ENCODE measurements at places on chromosomes 2 and 18.

GRCh38 chr2:226969417-226970080 is 133.7 kb downstream of the RHBDD1 start:
- DNase-seq = peak; percentile 24

DNA sequence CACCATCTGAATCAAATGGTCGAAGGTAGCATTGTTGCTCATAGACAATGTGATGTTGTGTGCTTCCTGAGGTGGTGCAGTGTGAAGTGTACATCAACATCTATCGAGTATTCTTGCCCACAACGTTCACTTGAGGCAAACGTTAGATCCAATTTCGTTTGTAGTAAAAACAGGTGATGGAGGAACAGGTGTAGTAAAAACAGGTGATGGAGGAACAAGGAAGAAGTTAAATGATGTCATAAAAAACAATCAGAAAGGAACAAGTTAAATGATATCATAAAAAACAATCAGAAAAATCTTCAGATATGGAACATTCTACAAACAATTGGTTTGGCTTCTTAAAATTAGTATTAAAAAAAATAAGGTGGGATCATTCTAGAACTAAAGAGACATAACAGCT is 11.3 kb downstream of the WDR7 start:
- DNase-seq = no peak

GRCh38 chr2:42187886-42188285 is 18.7 kb downstream of the EML4 start:
- no peak for DNase-seq

DNA sequence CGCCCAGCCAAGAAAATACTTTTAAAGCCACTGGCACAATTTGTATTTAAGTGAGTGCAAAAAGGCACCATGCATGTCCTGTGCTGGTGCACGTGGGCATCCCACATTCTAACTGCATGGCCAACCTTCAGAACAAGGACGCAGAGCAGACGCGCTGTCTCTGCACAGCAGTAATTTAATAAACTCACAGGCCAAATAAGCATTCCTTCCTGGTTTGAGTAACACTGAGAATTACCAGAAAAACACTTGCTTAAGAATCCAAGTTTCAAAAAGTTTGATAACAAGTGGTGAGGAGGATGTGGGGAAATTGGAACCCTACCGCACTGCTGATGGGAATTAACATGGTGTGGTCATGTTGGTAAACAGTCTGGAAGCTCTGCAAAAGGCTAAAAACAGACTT is 38.7 kb downstream of the RPL31 start:
- DNase-seq = no peak

GRCh38 chr18:46412916-46413315 is 244.1 kb downstream of the LOXHD1 start:
- DNase-seq = no peak

- DNase-seq = no peak
These were observed 221.3 kb downstream of the BCL2 start for GRCh38 chr18:63098018-63098981.

DNA sequence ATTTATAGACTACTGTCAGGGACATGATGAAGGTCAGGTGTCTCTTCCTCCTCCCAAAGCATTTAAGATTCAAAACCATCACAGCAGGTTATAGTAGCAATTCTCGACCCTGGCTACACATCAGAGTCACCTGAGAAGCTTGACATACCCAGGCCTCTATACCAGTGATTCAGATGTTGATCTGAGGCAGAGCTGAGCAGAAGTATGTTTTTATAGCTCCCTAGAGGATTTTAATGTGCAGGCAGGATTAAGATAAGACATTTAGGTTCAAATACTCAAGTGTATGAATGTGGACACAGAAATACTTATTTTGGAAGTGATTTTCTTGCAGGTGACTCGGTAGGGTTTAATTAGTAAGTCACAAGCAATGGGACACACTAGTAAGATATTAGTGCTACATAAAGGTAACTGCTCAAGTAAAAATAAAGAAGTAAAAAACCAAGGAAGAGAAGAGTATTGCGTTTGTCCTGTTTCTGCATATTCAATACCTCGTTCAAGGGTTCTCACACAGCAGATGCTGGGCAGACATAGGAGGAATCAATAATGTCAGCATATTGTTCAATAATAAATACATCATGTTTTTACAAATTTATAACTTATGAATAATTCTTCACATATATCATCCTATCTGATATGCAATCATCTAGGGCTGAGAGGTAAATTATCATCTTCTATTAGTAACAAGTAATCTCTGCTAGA is 7.0 kb downstream of the GCFC2 start:
- no peak for DNase-seq

DNA sequence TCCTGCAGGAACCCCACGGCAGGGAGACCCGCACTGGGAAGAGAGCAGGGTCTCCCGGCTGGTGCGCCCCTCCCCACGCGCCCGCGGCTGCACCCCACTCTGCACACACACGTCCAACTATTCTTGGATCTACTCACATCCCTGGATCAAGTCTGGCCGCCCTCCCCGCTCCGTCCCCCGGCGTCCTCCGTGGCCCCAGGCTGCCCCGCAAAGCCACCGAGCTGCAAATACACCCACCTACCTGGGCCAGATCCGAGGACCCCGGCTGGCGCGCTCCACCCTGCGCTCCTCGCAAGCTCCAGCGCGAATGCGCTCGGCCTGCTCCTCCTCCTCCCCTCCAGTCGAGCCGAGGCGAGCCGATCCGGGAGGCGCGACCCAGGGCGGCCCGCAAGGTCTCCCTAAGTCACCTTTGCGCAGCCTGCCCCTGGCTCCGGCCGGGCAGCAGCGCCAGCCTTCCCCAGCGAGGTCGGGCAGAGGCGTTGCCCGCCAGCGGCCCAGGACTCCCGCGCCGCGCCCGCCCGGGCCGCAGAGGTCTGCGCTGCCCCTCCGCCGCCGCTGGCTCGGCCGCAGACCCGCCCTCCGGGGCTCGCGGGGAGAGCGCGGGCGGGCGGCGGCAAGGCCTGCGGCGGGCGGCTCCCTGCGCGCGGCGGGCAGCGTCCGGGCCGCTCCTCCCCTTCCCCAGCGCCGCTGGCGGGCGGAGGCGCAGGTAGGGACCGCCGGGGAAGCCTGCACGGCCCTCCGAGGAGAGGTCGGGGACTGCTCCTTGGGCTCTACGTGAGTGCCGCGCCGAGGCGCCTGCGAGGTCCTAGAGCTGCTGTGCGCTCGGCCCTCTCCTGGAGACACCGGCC is 126.0 kb downstream of the OSBPL1A start:
- no peak for DNase-seq

- DNase-seq = no peak
These were observed 634 bp downstream of the SPATS2L start for GRCh38 chr2:200306931-200307723.

GRCh38 chr2:224268441-224268840 is 133.5 kb downstream of the FAM124B start:
- DNase-seq = peak; percentile 75

DNA sequence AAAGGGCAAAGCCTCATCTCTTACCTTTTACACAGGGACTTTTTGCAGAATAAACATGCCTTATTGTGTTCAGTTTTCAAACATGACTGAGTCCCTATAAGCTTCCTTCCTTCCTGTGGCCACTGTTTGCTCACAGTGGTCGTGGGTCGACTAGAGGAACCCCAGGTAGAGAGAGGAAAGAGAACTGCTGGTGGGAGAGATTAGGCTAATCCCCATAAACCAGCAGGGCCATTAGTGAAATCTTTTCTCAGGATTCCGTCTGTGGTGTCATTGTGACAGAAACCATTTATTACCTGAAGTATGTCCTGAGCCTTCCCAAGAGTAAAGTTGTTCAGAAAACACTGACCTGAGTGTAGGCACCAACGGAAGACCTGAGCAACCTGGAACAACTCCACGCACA is 21.3 kb upstream of the BOD1L2 start:
- DNase-seq = no peak

DNA sequence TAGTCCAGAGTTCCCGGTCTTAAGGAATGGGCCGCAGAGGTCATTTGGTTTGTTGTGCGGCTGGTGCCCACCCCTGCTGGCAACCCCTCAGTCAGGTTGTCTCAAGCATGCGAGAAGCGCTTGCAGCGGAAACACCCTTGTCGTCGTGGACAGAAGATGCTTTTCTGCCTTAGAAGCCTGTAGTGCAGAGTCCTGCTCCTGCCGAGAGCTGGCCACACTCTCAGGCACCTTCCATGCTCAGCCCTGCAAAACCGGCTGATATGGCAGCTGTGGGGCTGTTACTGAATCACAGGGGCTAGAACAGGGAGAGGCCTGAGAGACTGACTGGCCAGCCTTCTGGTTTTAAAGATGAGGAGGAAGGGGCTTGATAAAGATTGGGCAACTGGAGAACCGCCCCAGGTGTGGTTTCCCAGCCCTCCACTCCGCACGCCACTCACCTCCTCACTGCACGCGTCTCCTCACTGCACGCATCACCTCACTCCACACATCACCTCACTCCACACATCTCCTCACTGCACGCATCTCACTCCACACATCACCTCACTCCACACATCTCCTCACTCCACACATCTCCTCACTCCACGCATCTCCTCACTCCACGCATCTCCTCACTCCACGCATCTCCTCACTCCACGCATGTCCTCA is 103.6 kb downstream of the USP40 start:
- DNase-seq = no peak

DNA sequence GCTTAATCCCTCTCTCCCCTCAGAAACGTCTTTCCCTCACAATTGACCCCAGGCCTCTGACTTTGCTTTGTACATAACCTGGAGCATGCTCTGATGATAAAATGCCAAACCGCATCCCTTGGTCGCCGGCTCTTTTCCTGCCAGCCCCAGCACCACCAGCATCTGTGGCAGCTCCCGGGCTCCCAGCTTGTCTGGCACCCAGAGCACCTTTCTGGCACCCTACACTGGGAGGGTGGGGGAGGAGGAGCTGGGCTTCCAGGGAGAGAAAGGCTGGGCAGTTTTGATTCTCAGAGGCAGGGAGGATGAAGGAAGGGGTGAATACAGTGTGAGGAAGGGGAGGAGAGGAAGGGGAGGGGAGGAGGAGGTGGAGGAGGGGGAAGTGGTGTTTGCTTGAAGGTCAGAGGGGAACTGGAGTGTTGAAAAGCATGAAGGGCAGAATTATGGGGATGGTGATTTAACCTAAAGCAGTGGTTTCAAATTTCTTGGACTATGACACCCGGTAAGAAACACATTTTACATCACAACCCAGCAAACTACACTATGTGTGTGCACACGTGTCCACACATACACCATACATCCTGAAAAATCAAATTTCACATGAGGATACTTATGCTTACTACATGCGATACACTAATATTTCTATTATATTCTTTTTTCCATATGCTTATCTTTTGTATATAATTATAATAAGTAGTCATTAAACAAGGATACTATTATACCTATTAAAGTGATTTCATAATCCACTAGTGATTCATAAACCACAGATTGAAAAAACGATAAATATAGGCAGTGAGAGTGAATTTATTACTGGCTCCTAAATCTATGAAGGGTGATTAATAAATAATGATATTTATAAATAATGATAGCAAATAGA is 30.0 kb upstream of the IGFBP2 start:
- DNase-seq = no peak

DNA sequence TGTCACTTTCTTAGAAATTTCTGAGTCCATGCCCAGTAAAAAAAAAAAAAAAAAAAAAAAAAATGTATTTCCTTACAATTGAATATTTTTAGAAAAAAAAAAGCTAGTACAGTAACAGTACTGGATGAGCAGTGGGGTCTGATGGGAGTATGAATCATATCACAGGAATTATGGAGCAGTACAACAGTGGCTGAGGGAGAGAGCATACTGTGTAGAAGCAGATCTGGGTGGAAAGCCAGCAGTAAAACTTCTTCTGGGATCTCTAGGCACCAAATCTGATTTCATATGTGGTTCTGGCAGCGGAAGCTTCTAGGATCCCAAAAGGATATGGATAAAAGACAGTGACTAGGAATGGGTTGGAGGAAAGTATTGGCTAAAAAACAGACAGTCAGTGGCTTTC is 414.9 kb upstream of the FSHR start:
- no peak for DNase-seq

- no peak for DNase-seq
These were observed 71.2 kb downstream of the CTAGE1 start for GRCh38 chr18:22346401-22346952.

GRCh38 chr18:26252411-26252810 is 26.2 kb downstream of the TAF4B start:
- no peak for DNase-seq

DNA sequence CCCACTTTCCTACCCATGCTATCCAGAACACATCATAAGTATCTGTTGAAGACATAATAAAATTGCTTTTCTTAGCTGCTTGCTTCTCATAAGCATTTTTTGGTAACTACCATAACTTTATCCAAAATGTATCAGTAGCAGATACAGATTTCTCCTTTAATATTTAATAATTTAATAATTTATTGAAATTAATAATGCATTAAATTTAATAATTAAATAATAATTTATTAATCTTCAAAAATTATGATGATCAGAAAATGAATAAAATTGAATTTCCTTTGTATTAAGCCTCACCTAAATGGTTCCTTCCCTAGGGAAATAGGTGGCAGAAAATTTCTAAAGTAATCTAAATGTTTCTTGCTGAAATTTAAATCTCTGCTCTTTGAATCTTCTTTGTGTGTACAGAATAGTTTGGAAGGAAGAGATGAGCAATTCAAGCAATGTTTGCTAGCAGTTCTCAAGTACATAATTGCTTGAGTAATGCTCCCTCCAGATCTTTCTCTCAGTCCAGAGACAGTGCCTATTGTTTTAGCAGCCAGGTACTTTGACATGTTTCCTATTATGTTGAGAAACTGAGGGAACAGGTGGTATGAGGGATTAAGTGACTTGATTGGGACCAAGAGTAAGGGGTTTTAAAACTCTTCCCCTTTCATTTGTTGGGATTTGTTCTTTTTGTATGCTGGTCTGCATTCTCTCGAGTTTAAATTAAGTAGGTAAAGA is 123.1 kb upstream of the CYP26B1 start:
- no peak for DNase-seq

DNA sequence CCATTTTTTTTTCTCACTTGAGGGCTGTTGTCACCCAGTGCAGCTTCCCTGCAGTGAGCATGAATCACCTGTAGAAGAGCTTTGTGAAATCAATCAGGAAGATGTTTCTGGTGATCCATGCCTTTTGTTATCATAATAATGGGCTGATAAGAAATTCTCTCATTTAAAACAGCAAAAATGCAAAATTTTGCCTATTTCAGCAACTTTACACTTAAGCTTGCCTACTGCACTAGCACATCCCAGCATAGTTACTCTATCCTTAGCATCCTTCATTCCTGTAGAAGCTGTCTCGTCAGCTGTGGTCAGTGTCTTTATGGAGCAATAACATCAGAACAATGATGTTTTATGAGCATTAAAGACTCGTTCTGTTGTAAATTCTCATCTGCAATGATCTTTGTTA is 178.6 kb upstream of the ZNF804A start:
- no peak for DNase-seq

GRCh38 chr18:78741381-78742217 is 238.0 kb upstream of the SALL3 start:
- DNase-seq = no peak

- DNase-seq = no peak
These were observed 3.4 kb downstream of the OTX1 start for GRCh38 chr2:63053889-63054602.

GRCh38 chr2:226873826-226874225 is 38.0 kb downstream of the RHBDD1 start:
- no peak for DNase-seq

DNA sequence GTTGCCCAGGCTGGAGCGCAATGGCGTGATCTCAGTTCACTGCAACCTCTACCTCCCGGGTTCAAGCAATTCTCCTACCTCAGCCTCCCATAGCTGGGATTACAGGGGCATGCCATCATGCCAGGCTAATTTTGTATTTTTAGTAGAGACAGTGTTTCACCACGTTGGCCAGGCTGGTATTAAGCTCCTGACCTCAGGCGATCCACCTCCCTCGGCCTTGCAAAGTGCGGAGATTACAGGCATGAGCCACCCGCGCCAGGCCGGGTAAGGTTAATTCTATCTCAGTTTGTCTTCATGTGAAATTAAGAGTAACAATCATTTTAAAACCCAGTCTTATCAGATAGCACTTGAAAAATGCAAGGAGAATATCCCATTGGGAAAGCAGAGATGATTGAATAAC is 1681.7 kb upstream of the DDX18 start:
- no peak for DNase-seq
